ENCODE measurements at places on chromosomes 11 and 22. TPM values are rescaled to one million over a fixed set of nuclear protein-coding genes. Genes with fewer than 3 reads are reported as not detected.

SCGB1D2 gene
- not detected for total RNA-seq

SUSD2 gene
- total RNA-seq, result 59.0 TPM

MMP8 gene
- total RNA-seq, result not detected

GVQW3 gene
- 1.4 TPM for total RNA-seq

MFNG gene
- 2.7 TPM for total RNA-seq

KCNJ5 gene
- 0.07 TPM for total RNA-seq

RASL10A gene
- 0.28 TPM for total RNA-seq

All from A549 treated with DMSO at 1 μM for 4 hours (cell line).